NCI-H187 treated with DMSO at 0.1 percent for 48 hours (cell line): ENCODE measurements at places on chromosomes 5 and 9.

GRCh38 chr9:133737774-133738639, at the start of gene SARDH:
Gene SARDH (minus strand): TSS chr9:133738352. CDS start chr9:133734173, 4,179 bp downstream.
- DNase-seq: no peak

DNA sequence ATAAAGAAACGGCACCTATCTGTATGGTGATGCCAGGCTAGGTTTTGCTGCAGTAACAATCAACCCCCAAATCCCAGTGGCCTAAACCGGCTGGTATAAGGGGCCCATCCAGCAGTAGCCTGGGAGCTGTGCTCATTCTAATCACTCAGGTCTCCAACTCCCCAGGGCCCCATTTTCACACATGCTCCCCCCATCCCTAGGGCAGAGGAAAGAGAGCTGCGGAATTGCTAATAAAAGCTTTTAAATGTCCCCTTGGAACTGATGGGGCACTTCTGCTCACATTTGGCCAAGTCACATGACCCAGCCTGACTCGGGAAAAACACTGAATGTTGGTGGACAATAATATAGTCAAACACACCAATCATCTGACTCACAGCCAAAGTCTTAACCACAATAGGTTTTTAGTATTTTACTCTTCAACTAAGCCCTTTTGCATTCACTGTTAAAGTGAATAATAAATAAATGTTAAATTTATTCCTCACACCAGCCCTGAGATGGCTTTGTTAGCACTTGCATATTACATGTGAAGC, 1.6 kb downstream of the FBLL1 start:
- DNase-seq: no peak

- no peak for DNase-seq
Observed at GRCh38 chr5:90231688-90232087, 177.9 kb downstream of the CETN3 start.

DNA sequence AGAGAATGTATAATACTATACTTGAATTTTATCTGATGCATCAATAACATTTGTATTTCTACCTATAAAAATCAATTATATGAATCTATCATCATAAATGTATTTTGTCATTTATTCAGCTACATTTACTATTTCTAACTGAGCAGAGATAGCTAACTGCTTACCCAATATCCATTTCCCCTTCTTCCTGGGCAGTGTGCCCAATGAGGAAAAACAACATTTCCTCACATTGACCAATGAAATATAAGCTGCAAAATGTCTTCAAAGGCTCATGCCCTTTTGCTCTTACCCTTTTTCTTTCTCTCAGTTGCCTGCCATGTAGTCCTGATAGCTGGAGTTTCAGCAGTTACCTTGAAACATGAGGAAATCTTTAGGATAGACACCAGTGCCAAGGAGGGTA, 385.8 kb upstream of the PCSK5 start:
- DNase-seq: no peak

GRCh38 chr9:129694243-129694646, 28.8 kb downstream of the PRRX2 start:
- DNase-seq: no peak

GRCh38 chr9:88072831-88073375, 65.4 kb downstream of the SPATA31C2 start:
- DNase-seq: no peak

DNA sequence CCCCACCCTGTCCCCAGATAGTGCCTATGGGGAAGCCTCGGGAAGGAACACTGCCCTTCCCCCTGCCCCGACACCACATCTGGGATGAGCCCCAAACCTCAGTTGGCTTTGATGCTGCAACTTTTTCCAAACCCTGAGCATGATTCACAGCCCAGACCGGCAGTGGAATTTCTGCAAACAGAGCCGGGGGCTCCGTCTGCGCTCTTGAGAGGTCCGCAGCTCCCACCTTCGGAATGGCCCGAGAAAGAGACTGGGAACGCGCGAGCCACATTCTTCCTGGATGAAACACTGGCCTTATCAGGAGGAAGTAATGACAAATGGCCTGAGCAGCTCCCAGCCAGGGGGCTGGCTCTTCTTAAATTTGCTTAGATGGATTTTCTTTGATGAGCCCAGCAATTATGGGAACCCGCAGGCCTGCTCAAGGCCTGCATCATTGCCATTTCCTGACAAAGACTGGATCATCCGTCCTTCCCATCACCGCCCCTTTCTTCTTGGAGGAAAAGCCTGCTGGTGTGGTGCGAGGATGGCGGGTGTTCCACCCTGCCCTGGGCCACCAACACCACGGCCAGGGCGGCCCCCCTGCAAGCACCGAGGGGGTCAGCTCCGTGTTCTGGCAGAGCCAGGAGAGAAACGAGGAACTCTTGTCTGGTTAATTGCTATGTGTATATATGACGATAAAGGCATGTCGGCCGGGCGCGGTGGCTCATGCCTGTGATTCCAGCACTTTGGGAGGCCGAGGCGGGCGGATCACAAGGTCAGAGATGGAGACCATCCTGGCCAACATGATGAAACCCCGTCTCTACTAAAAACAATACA, 38.8 kb upstream of the COL5A1 start:
- no peak for DNase-seq

DNA sequence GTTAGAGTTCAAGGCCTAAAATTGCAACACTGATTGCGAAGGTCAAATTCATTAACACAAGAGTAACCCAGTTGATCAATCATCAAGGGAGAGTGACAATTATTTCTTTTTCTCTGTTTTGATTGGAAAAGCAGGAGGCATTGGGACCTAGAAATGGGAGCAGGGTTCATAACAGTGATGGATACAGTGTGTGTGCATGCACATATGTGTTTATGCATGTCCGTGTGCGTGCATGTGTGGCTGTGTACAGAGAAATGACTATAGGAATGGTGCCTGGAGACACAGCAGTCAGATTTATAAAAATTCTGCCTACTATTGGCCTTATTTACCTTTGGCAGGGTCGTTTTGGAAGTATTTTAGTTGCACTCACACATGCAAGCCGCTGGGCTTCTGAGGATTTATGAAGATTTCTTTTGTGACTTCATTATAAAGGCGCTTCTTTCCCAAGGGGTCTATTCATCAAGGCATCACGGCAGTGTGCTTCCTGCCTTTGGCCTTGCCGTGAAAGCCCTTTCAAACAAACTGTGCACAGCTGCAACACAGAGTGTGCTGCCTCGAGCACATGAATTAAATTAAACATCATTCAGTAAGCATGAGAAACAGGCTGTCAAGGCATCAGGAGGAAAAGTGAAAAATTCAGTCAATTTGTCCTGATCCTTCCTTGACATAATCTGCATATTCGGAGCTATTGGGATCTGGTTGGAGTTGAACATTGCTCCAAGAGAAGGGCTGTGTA, 122.8 kb upstream of the PUM3 start:
- no peak for DNase-seq

GRCh38 chr5:146762830-146763229, 115.7 kb downstream of the PPP2R2B start:
- no peak for DNase-seq

GRCh38 chr9:37412431-37413151, 9.9 kb upstream of the GRHPR start:
- no peak for DNase-seq

DNA sequence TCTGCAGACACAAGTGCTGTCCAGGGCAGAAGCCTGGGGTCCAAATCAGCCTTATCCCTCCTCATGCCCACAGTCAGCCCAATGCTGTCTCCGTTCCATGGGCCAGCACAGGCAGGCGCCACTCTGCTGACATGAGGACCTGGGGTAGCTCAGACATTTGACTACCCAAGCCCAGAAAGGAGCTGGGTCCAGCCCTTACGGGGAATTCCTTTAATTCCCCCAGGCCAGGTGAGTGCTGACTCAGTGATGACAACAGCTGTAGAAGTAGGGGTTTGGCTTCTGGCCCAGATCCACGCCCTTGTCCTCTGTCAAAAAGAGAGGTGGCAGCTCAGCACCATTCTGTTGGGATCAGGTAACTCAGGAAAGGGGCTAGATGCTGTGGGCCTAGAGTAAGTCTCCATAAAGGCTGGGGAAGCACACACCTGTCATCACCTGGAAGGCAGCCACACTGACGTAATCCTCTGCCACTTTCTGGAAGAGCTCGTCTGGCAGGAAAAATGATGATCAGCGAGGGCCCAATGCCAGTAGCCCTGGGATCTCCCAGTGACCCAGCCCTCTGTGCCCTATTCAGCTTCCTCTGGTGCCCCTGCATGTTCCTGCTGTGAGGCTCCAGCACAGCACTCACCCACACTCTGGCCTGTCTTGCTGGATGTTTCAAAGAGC, 1.9 kb downstream of the RAB24 start:
- peak; percentile 20 for DNase-seq

DNA sequence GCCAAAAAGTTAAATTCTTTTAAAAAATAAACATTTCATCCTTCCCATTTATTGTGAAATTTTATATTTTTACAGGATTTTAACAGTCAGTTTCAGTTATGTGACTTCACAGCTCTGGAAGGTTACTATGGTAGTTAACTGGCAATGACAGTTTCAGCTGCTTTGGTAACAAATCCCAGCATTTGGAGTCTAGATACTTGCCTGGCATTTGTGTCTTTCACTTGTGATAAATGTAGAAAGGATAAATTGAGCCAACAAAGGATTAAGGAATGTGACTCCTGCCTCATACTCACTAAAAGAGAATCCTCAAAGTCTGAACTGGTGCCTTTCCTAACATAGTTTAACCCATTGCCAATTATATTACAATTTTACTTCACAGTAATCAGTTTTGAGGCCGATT, 315.5 kb downstream of the FER start:
- no peak for DNase-seq

GRCh38 chr5:146626936-146627335, 110.9 kb upstream of the GPR151 start:
- no peak for DNase-seq

- no peak for DNase-seq
Observed at GRCh38 chr9:38619556-38620447, 594 bp downstream of the ANKRD18A start.

GRCh38 chr5:62621280-62621679, 42.7 kb downstream of the LRRC70 start:
- no peak for DNase-seq

GRCh38 chr9:136193127-136193890, 11.6 kb downstream of the LHX3 start:
- no peak for DNase-seq

- DNase-seq: no peak
Observed at GRCh38 chr5:58922461-58923171, 339.7 kb downstream of the RAB3C start.

DNA sequence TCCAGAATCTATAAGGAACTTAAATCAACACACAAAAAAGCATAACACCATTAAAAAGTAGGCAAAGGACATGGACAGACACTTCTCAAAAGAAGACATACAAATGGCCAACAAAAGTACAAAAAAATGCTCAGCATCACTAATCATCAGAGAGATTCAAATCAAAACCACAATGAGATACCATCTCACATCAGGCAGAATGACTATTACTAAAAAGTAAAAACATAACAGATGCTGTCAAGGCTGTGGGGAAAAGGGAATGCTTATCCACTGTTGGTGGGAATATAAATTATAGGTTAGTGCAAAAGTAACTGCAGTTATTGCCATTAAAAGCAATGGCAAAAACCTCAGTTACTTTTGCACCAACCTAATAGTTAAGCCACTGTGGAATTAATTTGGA, 32.2 kb upstream of the SPATA31D4 start:
- no peak for DNase-seq

DNA sequence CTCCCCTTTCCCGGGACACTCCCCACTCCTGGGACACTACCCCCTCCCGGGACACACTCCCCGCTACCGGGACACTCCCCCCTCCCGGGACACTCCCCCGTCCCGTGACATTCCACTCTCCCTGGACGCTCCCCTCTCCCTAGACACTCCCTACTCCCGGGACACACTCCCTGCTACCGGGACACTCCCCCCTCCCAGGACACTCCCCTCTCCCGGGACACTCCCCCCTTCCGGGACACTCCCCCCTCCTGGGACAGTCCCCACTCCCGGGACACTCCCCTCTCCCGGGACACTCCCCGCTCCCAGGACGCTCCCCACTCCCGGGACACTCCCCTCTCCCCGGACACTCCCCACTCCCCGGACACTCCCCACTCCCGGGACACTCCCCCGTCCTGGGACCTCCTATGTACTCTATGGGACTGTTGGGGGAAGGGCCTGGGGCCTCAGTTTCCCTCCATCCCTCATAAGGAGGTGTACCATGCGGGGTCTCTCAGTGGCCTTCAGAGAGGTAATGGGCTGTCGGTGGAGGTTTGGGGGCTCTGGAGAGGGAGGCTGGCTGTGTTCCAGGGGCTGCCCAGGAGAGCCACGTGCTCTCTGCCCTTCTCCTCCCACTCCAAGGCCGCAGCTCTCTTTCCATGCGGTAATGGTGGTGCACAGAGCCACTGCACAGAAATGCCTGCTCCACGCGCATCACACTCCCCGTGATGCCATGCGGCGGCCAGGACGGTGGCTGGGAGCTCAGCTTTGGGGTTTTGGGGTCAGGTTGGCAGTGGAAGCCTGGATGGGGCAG, 96.2 kb downstream of the RXRA start:
- no peak for DNase-seq

GRCh38 chr5:151002681-151003502, 17.5 kb upstream of the GPX3 start:
- DNase-seq: no peak

DNA sequence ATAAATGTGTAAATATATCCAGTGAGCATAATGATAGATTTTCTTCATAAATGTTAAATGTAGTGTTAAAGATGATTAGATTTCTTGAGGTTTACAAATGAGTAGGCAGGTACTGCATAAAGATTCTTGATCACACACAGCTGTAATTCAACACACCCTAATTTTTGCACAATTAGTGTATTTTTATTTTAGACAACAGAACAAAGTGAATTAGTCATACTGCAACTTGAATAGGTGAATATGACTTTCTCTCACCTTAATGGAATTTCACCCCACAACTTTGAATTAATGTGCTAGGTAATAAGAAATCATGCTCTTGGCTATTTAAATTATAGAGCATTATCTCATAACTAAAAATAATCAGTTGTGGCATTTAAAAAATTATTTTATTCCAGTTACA, 795.7 kb upstream of the ACO1 start:
- DNase-seq: no peak

DNA sequence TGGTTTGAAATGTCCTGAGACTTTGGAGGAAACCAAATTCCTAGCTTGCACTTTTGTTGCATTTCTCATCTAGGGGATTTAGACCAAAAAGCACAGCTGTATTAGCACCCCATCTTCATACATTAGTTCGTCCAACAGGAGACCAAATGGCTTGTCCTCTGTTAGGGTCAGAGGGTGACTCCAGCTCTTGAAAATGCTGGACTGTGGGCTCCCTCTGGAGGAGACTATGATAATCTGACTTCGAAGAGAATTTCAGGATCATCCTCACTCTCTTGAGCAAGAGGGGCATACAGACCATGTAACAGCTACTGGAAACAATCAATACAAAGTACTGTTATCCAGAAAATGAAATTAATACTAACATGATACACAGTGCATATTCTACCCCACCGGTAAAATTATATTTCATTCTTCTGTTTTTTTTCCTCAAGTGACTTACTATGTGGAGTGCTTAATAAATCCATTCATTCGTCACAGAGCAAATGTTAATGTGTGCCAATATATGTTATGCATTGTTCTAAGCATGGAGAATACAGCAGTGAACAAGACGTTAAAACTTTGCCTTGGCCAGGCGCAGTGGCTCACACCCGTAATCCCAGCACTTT, 63.7 kb upstream of the PPP2CA start:
- DNase-seq: no peak

- DNase-seq: no peak
Observed at GRCh38 chr5:133006653-133007052, 19.7 kb downstream of the ZCCHC10 start.
